ENCODE measurements at places on chromosomes 1 and 21. TPM values are rescaled to one million over a fixed set of nuclear protein-coding genes. Genes with fewer than 3 reads are reported as not detected.

DNA sequence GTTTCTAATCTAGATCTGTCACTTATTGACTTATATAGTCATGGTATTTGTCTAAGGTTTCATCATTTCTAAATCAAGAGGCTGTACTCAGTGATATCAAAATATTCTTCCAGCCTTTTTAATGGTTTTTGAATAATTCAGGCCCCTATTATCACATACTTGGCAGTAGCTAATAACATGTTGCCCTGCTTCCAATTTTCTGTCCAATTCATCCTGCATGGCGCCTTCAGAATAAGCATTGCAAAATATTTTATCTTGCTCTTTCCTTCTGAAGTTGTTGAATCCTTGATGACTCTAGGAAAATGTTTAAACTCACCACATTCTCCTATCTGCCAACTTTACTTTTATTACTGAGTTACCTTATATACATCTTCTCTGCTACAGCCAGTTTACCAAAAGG, 517.2 kb upstream of the B3GALT2 start:
- no peaks in the 10 kb centered on the region for H3K36me3 ChIP-seq
- DNase-seq, result no peak
- H3K27me3 ChIP-seq, result no peaks in the 10 kb centered on the region

The S100A3 gene
- 12.0 TPM for total RNA-seq

DNA sequence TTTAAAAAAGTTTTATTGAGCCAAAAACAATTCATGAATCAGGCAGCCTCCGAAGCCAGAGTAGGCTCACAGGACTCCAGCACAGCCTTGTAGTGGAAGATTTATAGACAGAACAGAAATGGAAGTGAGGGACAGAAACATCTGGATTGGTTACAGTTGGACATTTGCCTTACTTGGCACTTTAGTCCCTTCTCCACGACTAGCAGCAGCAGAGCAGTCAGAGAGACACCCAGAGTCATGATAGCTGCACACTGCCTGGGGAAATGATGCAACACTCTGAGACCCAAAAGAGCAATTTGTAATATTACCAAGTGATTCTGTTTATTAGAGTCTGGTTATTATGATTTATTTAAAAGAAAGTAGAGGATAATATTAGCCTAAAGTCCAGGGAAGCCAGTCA, 72.2 kb upstream of the KRTAP11-1 start:
- no peak overlapping the region for H3K27ac ChIP-seq
- H3K4me3 ChIP-seq, result no peak overlapping the region
- H3K27me3 ChIP-seq, result no peaks in the 10 kb centered on the region
- no peak for DNase-seq
- H3K36me3 ChIP-seq, result no peaks in the 10 kb centered on the region

The KCND3 gene
- not detected for total RNA-seq

- no peaks in the 10 kb centered on the region for H3K4me1 ChIP-seq
- H3K27ac ChIP-seq, result no peak overlapping the region
- DNase-seq, result no peak
- H3K4me3 ChIP-seq, result no peak overlapping the region
Observed at GRCh38 chr1:2967881-2968280, 53.4 kb upstream of the ACTRT2 start.

The SLAMF1 gene
- not detected for total RNA-seq

DNA sequence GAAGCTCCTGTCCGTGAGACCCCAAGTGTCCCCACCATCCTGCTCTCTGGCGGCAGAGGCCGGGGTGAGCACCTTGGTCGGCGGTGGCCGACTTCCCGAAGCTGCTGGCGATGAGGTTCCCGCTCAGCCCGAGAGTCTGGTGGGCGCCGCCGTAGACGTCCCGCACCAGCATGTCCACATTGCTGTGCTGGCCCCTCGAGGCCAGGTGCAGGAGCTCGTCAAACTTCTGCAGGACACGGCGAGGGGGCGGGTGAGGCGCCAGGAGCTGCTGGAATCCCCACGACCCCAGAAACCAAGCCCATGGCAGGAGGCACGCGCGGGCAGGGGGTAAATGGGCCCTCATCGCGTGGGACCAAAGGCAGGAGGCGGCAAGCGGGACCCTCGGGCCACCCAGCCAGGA, 6.7 kb downstream of the PANK4 start:
- H3K27ac ChIP-seq, result no peak overlapping the region
- H3K4me3 ChIP-seq, result no peak overlapping the region

DNA sequence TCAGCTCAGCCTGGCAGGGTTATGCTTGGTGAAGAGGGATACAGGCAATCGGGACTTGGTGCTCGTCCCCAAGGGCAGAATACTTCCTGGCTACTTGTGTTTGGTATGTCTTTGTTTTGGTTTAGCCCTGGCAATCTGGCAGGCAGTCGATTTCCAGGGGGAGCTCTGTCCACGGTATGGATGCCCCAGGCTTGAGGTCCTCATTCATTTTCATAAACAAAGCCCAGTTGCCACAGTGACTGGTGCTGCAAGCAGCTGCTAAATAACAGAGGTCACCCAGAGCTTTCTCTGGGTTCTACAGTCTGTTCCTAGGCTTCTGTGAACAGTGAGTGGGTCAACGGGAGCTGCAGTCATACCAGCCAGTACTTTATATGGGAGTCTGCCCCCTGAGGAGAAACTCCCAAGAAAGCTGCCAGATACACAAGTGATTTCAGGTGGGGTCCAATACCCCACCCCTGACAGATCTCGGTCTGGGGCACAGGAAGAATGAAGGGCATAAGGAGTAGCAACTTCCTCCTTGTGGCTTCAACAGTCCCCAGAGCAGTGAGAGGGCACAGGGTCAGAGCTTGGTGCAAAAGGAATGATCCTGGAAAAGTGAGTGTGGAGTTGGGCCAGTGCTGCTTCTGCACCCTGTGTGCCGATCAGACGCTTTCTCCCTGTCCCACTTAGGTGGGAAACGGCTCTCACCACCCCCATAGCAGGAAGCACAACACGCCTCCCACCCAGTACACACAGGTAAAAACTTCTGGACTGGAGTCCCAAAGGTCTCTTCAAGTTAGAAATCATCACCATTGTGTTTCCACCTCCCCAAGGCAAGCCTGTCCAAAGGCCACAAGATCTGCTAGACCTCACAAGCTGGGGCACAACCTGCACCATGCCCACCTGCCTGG, 55.5 kb downstream of the TGFBR3 start:
- H3K27me3 ChIP-seq, result no peaks in the 10 kb centered on the region
- no peak for DNase-seq
- no peaks in the 10 kb centered on the region for H3K36me3 ChIP-seq
- H3K27ac ChIP-seq, result peak overlapping the region; percentile 56

DNA sequence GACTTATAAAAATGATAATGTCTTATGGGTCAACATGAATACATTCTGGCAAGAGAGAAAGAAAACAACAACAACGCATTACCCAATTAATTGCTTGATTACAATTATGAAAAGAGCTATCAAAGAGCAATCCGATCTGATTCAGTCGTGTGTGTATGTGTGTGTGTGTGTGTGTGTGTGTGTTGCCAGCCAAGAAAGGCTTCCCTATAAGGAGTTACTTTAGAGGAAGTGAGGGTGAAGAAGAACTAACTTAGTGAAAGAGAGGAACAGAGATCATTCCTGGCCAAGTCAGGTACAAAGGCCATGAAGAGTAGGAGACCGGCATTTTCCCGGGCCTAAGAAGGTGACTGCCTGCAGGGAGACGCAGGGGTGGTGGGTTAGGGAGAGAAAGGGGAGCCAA, 9.4 kb downstream of the TMEM35B start:
- H3K4me3 ChIP-seq, result no peak overlapping the region
- H3K27me3 ChIP-seq, result no peaks in the 10 kb centered on the region
- no peak overlapping the region for H3K27ac ChIP-seq
- no peak for DNase-seq
- no peaks in the 10 kb centered on the region for H3K4me1 ChIP-seq

- H3K4me3 ChIP-seq, result no peak overlapping the region
- no peaks in the 10 kb centered on the region for H3K4me1 ChIP-seq
- no peak overlapping the region for H3K27ac ChIP-seq
- H3K27me3 ChIP-seq, result no peaks in the 10 kb centered on the region
Observed at GRCh38 chr1:78387871-78388270, 102.9 kb upstream of the PTGFR start.

The RUNX1 gene
- total RNA-seq, result 22.4 TPM

DNA sequence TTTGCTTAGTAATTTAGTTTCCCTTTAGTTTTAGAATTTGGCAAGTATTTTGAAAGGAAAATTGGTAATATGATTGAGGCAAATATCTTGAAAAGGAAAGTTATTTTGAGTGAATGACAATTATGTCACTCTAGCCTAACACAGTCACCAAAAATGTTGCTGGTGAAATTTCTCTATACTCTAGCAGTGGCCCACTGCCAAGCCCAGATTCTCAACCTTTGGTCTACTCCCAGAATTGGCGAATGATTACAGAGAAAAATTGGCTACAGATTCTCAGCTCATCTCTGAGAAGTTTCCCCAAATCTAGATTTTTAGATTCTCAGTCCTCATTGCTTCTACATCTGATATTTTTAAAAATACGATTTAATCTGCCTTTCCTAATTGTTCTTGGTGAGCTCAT, 84.9 kb downstream of the PIGK start:
- no peak overlapping the region for H3K27ac ChIP-seq
- no peak overlapping the region for H3K4me3 ChIP-seq

The OR10J4 gene
- not detected for total RNA-seq

- H3K27me3 ChIP-seq, result peaks cover 11% of the 10 kb centered on the region
- H3K4me3 ChIP-seq, result no peak overlapping the region
- no peaks in the 10 kb centered on the region for H3K36me3 ChIP-seq
- H3K27ac ChIP-seq, result no peak overlapping the region
- H3K4me1 ChIP-seq, result no peaks in the 10 kb centered on the region
Observed at GRCh38 chr1:12678820-12679219, 34.9 kb downstream of the AADACL4 start.

DNA sequence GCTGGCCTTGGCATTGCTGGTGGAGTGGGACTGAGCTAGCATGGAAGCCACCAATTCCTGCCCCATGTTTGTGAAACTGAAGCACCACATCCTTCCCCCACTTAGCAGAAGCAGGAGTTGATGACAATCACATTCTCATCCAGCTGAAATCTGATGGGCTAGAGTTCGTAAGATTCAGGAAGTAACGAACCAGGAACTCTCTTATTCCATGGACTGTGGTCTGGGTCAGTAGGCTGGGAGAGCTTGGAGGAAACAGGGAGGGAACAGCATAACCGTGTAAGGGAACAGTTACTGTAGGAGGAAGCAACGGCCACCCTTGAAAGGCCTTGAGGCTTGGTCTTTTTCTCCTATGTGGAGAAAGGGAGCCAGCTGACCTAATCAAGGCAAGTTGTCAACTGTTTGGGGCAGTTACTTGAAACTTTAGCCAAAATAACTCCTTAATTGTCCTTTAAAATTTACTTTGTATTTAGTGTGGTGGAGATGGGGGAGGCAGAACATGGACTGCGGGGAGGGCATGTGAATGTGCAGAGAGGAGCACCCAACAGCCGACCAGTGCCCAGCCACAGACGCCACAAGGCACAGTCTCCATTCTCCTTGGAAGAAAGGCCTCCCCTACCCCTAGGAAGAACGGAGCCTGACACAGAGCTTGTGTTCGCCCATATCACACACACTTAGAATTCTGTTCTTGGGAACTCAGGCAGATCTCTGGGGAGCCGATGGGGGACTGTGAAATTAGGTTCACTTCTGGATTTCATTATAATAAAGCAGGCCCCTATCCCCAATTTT, 2.0 kb upstream of the COQ8A start:
- peak overlapping the region; percentile 92 for H3K27ac ChIP-seq
- no peak overlapping the region for H3K4me3 ChIP-seq
- no peaks in the 10 kb centered on the region for H3K27me3 ChIP-seq
- H3K36me3 ChIP-seq, result no peaks in the 10 kb centered on the region
- DNase-seq, result no peak
- peaks cover 16% of the 10 kb centered on the region for H3K4me1 ChIP-seq

DNA sequence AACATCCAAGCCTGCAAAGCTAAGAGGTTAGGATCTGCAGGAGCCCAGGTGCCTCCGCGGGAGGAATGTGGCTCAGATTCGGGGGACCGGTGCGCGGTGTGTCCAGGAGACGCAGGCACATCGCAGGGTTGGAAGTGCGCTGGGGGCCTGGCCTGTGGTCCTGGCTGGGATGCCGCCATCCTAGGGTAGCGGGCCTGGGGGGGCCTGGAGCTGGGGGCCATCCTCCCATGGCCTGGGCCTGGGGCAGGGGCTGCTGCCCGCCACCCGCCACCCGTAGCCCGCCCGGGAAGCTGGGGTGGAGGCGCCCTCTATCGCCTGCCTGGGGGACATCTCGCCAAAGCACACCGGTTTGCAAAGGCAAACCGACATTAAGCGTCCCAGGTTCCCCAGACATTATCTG, 170.6 kb upstream of the ARHGEF16 start:
- no peak overlapping the region for H3K27ac ChIP-seq
- no peak for DNase-seq
- H3K27me3 ChIP-seq, result no peaks in the 10 kb centered on the region
- H3K4me1 ChIP-seq, result peaks cover 3% of the 10 kb centered on the region
- H3K36me3 ChIP-seq, result no peaks in the 10 kb centered on the region

The LCE6A gene
- total RNA-seq, result not detected

DNA sequence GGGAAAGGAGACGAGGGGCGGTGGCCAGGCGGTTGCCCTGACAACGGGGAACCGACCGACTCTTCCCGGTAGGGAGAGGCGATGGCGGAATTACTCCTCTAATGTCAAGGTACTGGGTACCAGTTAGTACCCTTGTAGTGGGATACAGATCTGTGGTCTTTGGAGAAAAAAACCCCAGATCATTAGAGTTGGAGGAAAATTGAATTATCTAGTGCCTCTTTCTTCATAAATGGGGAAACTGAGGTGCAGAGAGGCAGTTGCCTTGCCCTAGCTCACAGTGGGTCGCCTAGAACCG, 545 bp upstream of the PEF1 start:
- H3K27ac ChIP-seq, result peak overlapping the region; percentile 96
- peaks cover 19% of the 10 kb centered on the region for H3K4me1 ChIP-seq
- H3K27me3 ChIP-seq, result no peaks in the 10 kb centered on the region
- peak overlapping the region; percentile 97 for H3K4me3 ChIP-seq

DNA sequence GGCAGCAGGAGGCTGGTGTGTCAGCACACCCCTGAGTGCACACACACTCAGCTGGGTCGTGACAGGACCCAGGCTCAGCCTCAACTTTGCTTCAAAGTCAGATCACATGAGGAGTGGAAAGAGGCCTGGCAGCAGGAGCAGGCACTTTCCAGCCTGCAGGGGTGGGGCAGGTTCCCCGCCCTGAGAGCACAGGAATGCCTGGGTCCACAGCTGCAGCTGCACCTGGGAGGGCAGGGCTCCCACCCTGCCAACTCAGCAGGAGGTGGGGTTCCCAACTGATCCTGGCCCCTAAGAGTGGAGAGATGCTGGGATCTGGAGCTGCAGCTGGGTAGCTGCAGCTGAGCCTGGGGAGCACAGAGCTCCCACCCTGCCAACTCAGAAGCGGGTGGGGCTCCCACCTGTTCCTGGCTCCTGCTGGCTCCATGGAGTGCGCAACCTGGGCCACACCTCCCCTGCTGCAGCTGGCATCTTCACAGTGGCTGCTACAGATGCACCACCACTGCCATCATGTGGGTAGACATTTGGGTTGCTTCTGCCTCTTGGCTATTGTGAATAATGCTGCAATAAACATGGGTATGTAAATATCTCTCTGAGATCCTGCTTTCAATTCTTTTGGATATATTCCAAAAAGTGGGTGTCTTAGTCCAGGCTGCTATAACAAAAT, 415.4 kb downstream of the TTLL7 start:
- DNase-seq, result no peak
- H3K4me3 ChIP-seq, result no peak overlapping the region
- no peaks in the 10 kb centered on the region for H3K27me3 ChIP-seq
- H3K36me3 ChIP-seq, result no peaks in the 10 kb centered on the region
- H3K4me1 ChIP-seq, result no peaks in the 10 kb centered on the region
